GM23338 (cell line): ENCODE measurements at places on chromosomes 7 and 10. TPM values are rescaled to one million over a fixed set of nuclear protein-coding genes. Genes with fewer than 3 reads are reported as not detected.

GRCh38 chr7:88545663-88546062, 213.8 kb upstream of the ZNF804B start:
- DNase-seq, result no peak

GRCh38 chr7:128121711-128122530, 90.7 kb upstream of the LRRC4 start:
- peak; percentile 50 for DNase-seq

Gene MACC1
- 13.4 and 14.2 TPM in 2 replicates for total RNA-seq

Gene ATOH7
- 1.2 and 1.8 TPM in 2 replicates for total RNA-seq

Gene GTPBP4
- 48.7 and 56.5 TPM in 2 replicates for total RNA-seq

Gene C1GALT1
- 203 and 261 TPM in 2 replicates for total RNA-seq

DNA sequence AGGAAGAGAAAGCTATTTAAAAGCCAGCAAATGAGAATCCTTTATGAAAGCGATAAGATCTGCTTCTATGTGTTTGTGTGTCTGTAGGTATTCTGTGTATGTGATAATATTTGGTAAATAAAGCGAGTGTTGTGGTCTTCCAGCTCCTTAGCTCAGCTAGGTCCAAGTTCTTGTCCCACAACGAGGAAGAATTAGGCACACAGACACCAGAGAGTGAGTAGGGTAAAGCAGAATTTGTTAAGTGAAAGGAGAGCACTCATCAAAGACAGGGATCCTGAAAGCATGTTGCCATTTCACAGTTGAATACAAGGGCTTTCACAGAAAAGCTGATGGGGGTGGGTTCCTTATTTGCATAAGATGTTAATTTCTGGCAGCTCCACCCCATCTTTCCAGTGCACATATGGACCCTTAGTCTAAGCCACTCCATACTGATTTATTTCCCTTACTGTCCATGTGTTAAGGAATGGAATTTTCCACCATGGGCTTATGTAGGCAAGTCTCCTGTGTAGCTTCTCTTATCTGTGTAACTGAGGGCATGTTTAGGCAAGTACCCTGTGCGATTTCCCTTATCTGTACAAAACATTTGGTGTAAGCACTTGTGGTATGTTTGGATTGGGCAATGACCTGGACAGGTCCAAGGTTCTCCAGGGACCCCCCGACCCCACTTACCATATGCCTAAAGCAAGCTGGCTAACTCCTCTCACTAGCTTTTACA, 165.9 kb upstream of the VIPR2 start:
- DNase-seq, result no peak

- no peak for DNase-seq
Observed at GRCh38 chr7:20596653-20597052, 18.8 kb upstream of the ABCB5 start.

Gene HOXA5
- not detected in 2 replicates for total RNA-seq

DNA sequence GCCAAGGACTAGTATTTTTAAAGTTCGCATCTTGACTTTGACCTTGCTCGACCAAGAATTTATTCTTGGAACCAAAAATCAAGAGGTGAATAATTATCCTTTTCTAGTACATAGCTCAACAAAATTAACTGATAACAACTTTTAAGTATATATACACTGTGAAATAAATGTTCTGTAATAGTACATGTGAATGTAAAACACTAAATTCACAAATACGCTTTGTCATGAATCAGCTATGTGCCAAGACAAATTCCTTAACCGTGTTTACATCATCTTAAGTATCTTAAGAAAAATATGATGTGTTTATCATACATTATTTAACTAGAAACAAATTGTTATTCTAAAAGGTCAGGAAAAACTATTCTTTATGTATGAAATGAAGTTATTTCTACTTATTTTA, 83.3 kb downstream of the CUL2 start:
- no peak for DNase-seq

GRCh38 chr10:68043030-68043429, 32.1 kb downstream of the HERC4 start:
- no peak for DNase-seq

GRCh38 chr10:107340326-107340725, 175.8 kb upstream of the SORCS1 start:
- DNase-seq, result no peak

DNA sequence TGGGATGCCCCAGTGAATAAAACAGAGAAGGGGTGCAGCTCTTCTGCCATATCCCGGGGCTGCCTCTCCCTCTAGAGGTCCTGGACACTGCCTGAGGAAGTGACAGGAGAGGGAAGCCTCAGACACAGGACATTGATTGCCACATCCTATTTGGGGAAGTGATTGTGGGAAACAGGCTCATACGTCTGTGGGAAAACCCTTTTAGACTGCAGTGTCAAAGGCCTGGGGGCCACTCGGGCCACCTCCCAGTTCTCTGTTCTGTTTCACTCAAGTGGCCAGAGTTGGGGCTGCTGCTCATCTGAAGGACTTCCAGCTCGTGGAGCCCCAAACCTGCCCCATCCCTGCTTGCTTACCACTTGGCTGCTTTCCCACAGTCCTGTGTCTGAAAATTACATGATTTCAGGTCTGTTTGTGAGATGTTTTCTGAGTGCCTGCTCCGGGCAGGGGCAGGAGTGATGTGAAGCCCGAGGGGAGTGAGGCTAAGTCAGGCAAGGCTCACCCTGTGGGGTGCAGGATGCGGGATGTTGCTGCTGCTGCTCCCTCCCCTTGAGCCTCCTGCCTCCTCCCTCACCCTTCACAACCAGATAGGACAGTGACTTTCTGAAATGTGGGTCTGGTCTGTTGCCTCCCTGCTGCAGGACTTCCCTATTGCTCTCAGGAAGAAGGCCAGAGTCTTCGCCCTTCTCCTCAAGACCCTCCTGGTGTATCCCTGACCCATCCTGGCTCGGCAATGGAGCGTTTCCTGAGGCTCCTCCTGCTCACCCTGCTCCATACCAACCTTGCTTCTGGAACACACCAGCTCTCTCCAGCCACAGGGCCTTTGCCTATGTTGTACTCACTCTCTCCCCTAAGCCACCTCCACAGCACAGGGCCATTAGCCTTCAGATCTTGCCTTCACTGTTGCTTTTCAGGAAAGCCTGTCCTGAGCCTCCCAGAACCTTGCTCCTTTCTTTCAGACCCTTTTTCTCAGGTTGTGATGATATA, 58.4 kb downstream of the NEURL1 start:
- DNase-seq, result no peak

GRCh38 chr10:117751259-117751658, 208.7 kb downstream of the EMX2 start:
- DNase-seq, result no peak

DNA sequence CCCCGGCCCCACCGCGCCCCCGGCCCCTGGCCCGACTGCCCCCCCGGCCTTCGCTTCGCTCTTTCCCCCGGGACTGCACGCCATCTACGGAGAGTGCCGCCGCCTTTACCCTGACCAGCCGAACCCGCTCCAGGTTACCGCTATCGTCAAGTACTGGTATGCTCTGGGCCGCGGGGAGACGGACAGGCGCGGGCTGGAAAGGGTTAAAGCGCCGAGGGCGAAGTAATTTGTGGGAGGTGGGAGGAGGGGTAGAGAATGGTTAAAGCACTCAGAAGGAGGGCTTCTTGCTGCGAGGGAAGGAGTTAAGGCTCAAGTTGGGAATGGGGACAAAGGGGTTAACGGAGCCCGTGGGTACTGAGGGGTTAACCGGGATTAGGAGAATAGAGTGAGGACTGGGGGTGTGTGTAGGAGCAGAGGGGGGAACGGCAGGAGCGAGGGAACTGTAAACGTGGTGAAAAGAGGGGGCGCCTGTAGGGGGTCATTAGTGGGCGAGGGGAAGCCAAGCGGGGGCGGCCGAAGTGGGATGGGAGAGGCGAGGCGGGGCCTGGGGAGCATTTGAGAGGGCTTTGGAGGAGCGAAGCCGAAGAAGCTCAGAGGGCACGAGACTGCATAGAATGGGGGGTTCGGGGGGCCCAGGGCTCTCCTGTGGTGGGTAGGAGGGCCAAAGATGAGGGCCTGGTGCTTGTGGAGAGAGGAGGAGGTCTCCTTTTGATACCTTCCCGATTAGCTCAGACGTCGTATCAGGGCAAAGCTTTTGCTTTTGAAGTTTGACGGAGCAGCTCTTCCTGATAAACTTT, 605 bp downstream of the SUFU start:
- DNase-seq, result peak; percentile 85

Gene ADAM22
- 17.6 and 18.7 TPM in 2 replicates for total RNA-seq

- DNase-seq, result no peak
Observed at GRCh38 chr10:122141821-122142640, 129.1 kb upstream of the BTBD16 start.

DNA sequence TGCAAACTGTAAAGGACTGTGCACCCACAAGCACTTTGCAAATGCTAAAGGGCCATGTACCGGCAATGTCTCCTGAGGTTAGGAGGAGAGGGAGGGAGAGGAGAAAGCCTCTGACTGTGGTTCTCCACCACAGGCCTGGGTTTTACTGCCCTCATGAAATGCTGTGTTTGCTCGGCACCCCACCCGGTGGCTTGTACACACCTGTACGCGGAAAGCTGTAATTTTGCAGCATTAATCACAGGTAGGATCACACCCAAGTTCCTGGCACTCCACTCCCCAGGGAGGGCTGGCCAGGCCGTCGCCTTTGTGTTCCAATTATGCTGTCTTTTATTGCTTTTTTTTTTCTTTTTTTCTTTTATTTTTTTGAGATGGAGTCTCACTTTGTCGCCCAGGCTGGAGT, 78.5 kb upstream of the MYL10 start:
- DNase-seq, result no peak

Gene BRAF
- total RNA-seq, result 36.8 and 47.0 TPM in 2 replicates

GRCh38 chr10:113610631-113611601, 52.9 kb downstream of the NRAP start:
- DNase-seq, result peak; percentile 56

GRCh38 chr7:99325001-99325493, 651 bp upstream of the ARPC1A start:
- peak; percentile 17 for DNase-seq

DNA sequence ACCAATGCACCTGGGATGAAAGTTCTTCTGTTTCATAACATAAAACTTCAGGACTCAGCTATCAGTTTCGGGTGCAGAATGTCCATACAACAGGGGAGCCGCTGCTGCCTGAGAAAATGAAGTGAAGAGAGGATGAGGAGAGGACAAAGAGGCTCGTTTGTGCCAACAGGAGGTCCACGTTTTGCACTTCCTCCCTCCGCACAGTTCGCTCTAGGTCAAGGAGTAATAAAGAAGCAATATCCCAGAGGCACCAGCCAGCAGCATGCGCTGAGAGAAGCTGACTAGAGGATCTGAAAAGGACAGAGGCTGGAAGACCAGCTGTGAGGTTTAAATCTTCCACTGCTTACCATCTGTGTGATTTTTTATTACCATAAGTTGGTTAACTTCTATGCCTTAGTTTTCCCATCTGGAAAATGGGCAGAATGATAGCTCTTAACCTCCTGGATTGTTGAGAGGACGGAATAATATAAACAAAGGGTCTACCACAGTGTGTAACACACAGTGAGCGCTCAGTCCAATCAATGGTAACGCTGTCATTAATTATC, 709 bp downstream of the GPAM start:
- peak; percentile 35 for DNase-seq

DNA sequence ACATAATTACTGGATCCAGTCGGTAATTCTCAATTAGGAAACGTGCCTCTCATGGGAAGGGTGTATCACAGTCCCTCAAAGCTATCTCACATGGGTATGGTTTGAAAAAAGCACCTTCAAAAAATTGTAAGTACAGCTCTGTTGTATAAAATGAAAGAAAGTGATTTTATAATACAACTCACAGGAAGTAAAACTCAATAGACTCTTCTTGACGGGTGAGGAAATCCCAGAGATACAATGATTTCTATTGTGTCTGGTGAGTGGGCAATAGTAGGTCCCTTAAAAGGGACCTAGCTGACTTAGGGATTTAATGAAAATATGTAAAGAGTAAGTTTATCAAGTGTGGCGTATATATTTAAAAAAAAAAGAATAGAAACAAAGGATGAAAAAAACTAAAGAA, 27.0 kb downstream of the TASOR2 start:
- DNase-seq, result no peak

Gene KLF14
- total RNA-seq, result not detected in 2 replicates

Gene ITIH5
- 2.2 and 6.6 TPM in 2 replicates for total RNA-seq

Gene AKR1E2
- 3.3 and 4.3 TPM in 2 replicates for total RNA-seq

Gene VPS37D
- 5.6 and 7.0 TPM in 2 replicates for total RNA-seq

DNA sequence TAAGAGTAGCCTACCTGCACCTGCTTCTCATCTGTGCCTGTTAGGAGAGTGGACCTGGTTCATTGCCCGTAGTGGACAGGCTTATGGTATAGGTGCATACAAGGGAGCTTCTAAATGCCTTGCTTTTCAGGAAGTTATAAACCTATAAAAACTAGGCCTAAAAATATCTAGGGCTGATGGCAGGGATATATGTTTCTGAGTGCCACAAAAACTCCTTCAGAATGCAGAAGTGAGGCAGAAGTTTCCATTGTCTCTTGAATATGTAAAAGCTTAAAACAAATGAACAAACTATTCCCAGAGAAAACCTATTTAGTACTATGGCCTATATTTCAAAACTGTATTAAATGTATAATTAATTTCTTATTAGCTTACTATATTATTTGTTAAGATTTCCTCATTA, 91.8 kb downstream of the RNLS start:
- DNase-seq, result no peak

Gene INA
- total RNA-seq, result 25.1 and 26.1 TPM in 2 replicates

Gene CNTNAP2
- 34.0 and 38.2 TPM in 2 replicates for total RNA-seq

- no peak for DNase-seq
Observed at GRCh38 chr10:133388236-133388972, 5.6 kb upstream of the MTG1 start.

DNA sequence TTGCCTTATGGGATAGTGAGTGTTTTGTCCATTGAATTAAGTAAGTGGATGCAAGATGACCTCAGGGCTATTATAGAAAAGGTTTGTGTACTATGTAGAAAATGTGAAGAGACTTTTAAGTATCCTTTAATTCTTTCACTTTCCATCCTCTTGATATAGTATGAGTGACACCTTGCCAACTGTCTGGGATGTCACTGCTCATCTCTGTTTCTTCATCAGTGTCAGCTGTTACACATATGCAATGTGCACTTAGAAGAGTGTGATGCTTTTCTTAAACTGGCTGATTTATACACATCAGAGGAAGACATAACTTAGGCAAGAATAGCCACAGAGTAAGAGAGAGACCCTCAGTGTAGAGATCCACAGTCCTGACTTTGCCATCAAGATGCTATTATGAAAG, 8.7 kb upstream of the ACTA2 start:
- no peak for DNase-seq

Gene KLLN
- total RNA-seq, result 0.24 and 0.62 TPM in 2 replicates

Gene IFIT1B
- not detected in 2 replicates for total RNA-seq

DNA sequence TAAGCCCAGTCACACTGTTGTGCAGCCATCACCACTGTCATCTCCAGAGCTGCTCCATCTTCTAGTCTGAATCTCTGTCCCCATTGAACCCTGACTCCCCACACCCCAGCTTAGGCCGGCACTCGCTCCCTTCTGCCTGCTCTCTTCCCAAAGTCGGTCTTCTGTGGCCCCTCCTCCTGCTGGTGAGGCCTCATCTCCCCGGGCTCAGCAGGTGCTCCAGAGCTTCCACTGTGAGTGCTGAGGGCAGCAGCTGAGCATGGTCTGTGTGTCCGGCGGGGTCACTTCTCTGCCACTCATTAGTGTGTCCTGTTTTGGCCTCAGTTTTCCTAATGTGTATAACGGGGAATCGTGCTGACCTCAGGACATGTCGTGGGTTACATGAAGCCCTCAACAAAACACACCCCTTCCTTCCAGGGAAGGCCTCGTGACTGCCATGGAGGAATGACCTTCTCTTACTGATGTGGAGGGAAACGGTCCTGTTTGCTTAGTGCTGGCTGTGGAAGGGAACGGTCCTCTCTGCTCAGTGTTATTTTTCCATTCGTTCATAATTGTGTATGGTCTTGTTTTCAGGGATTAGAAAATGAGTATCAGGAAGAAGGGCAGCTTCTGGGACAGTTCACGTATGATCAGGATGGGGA, 4.3 kb upstream of the GET4 start:
- no peak for DNase-seq
